Effector memory CD8-positive, alpha-beta T cell (primary cell): ENCODE measurements at places on chromosomes 5 and 9.

GRCh38 chr5:162487528-162488525, 420.3 kb downstream of the GABRG2 start:
- no peak for DNase-seq

GRCh38 chr5:75993643-75994520, 89.3 kb upstream of the SV2C start:
- DNase-seq = no peak

- no peak for DNase-seq
Observed at GRCh38 chr9:78613006-78613405, 316.1 kb downstream of the PSAT1 start.

DNA sequence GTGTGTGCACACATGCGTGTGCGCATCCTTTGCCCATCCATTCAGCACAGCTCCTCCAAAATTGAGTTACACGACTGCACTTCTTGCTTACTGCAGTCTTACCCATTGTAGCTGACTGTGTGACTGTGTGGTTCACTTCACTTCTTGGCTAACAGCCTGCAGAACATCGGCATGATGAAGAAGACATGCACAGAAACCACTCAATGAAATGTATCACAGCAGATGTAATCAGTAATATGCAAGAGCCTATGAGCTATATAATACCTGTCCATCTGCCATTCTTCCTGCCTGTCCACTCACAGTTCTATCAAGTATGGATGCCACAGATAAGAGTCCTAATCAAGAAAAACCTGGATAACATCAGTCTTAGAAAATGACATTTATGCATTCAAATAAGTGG, 83.9 kb downstream of the TRPM3 start:
- no peak for DNase-seq

DNA sequence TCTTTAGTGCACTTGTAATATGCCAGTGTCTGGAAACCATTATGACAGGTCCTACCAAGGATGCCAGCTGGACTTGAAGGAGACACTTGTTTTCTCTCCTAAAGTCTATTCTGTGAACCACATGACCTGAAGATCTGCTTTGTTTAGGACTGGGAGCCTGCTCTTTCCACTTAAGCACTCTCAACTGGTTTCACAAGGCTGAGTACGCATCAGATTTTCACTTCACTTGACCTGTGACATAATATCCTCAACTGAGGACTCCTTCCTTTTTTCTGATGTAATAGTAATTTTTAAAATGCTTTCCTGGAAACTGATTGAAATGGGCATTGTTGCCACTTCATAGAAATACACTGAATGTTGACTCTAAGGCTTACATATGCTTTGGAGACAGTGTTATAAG, 52.2 kb downstream of the PDE8B start:
- no peak for DNase-seq

DNA sequence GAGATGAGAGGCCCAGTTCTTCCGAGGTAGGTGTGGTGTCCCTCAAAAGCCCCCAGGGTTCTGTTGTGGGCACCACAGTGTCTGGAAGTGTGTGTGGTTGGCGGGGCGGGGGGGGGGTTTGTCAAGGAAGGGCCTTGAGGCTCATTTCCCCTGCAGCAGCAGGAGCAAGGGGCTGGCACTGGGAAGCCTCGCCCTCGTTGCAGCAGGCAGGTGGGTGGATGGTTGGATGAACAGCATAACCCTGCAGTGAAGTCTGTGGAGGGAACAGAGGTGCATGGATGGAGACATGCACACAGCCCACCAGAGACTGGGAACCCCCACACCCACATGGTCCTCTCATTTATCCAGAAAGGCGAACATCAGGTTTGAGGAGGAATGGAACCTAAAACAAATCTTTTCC, 2.0 kb upstream of the SPATA31E1 start:
- DNase-seq = no peak

GRCh38 chr5:55188656-55189540, 15.9 kb upstream of the CDC20B start:
- no peak for DNase-seq

GRCh38 chr5:88398316-88398715, 129.7 kb upstream of the TMEM161B start:
- DNase-seq = no peak

- no peak for DNase-seq
Observed at GRCh38 chr9:111056538-111056937, 18.3 kb upstream of the LPAR1 start.

DNA sequence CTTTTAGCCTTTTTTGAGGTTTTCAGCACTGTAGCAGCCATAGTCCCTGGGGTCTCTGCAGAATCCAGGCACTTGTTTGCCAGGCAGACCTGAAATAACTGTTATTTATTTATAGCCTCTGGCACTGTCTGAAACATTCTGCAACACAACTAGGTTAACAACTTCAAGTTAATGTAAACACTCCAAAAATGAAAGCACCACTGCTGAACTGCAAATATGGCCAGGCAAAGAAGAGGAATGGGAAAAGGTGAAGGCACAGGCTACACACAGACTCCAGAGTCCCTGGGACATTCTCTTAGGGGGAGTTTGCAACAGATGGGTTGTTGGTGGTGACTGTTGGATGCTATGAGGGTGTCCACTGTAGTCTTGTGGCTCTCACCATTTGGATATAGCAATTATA, 369.0 kb downstream of the MAT2B start:
- DNase-seq = no peak

DNA sequence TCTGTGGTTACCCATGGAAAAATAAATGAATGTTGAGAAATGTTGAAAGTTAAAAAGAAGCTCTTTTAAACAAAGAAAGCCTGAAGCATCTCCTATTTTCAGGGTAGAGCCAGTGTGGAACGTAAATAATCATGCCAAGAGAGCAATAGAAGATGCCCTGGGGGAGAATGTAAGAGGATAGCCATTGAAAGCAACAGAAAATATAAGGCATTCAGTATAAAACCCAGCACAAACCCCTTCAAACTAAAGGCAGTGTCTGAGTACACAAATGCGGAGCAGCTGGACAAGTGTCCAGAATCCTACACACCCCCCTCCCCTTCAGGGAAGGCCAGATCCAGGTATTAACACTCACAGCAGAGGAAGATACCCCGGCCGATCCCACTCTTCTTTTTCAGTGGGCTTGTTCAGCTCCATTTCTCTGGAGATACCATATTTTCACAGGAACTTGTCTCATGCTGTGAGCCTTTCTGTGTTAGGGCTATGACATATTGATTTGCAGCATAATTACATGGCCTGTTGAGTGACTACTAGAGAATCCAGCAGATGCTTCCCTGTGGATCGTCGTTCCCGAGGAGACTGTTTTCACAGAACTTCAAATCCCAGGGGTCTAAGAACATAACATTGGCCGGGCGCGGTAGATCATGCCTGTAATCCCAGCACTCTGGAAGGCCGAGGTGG, 101.2 kb downstream of the PLK2 start:
- DNase-seq = no peak

DNA sequence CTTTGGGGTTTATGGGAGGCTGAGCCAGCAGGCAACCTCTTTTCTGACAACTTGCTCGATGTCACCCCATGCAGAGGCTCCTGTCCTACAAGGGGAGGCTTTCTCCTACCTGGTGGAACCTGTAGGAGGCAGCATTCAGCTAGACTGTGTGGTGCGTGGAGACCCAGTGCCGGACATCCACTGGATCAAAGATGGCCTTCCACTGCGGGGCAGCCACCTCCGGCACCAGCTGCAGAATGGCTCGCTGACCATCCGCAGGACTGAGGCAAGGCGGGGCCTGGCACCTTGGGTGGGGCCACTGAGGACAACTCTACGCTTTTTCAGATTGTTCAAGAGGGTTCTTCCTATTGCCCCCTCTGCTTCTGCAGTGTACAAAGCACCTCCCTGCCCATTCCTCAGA, 36.1 kb upstream of the ASS1 start:
- no peak for DNase-seq

GRCh38 chr5:72134226-72134899, 27.1 kb downstream of the MAP1B start:
- DNase-seq = no peak

GRCh38 chr9:15282567-15283285, 24.3 kb downstream of the TTC39B start:
- no peak for DNase-seq

DNA sequence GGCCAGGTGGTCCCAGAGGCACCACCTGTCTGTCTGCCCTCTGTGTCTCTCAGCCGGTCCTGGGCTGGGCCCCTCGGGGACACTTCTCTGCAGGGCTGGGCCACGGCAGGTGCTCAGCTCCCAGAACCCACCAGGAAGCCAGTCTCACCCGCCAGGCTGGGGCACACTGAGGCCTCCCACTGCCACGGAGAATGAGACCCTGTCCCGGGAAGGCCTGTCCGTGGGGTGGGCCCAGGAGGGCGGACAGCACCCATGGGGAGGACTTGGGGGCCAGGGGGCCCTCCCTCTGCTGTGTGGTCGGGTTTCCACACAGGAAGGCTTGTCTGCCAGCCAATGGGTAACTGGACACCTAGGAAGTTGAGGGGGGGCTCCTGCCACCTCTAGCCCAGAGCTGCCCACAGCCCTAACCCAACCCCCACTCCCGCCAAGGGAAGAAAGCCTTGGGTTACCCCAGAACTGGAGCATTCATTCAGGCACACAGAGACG, 4.1 kb upstream of the TUBB4B start:
- DNase-seq = no peak

GRCh38 chr9:75964427-75964826, 74.0 kb downstream of the PCSK5 start:
- DNase-seq = no peak

DNA sequence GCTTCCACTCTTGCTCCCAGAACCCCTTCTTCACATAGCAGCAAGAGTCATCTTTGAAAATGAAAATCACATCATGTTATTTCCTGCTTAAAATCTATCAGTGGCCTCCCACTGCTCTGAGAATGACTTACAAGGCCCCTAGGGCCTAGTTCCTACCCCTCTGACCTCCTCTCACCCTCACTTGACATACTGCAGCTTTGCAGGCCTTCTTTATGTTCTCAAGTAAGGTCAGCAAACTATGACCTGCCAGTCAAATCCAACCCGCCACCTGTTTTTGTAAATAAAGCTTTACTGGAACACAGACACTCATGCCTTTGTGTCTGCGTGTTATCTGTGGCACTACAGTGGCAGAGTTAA, 185.7 kb downstream of the NR3C1 start:
- DNase-seq = no peak

GRCh38 chr5:9376363-9377117, 169.3 kb downstream of the SEMA5A start:
- DNase-seq = no peak

GRCh38 chr9:116717150-116717549, 30.0 kb downstream of the TRIM32 start:
- no peak for DNase-seq

DNA sequence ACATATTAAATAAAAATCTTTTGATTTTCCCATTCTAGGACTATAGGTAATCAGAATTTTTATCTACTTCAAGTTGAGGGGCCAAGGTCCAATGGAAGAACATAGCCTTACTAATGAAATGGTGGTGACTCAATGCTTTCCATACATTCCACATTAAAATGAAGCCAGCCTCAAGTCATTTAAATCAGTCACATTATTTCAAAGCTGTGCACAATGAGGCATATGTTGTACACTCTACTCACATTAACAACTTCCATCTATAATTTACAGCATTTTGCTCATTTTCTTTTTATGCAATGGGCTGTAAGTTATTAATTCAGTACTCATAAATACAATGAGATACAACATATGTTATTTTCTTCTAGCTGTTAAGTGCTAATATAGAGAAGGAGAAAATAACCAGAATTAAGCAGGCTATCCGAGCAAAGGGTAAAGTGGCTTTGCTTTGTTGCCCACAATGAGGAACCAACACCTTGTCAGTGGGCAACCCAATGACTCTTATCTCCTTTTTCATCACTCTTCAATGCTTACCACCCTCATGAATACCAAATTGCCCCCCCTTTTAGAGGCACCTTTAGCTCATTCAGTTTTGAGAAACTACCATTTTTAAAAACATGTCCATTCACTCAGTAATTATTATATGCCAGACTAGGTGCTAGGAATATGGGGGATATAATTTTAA, 52.4 kb downstream of the TTLL11 start:
- DNase-seq = no peak

DNA sequence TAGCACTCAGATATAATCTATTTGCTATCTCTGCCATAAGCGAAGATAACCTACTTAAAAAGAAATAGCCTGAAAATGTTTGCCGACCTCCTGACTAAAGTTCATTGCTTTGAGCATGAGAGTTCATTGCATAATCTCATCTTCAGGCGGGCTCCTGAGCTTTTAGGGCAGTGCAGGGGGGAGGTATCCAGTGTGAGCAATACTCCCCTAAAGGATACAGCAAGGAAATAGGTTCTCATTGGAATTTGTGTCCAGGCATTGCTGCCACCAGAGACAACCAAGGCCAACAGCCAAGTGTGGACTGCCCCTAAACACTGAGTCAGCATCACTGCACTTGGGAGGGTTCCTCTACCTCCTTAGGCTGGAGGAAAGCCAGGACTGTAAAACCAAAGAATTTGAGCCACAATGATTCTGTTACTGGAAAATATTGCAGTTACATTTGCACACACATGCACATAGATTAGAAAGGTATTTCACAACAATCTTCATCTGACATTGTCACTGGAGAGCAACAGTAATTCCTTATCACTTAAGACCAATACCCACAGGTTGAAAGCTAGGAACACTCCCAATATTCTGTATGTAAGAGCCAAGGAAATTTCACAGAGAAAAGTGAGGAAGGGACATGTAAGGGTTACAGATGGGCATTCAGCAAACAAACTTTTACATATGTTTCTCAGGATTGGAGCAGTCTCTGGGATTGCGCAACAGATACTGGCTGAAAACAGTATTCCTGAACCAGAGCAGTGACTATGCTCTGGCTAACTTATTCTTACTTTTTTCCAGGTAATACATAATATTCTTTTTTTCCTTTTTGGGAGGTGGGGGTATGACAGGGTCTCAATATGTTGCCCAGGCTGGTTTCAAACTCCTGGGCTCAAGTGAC, 98.6 kb upstream of the TLE1 start:
- DNase-seq = no peak

DNA sequence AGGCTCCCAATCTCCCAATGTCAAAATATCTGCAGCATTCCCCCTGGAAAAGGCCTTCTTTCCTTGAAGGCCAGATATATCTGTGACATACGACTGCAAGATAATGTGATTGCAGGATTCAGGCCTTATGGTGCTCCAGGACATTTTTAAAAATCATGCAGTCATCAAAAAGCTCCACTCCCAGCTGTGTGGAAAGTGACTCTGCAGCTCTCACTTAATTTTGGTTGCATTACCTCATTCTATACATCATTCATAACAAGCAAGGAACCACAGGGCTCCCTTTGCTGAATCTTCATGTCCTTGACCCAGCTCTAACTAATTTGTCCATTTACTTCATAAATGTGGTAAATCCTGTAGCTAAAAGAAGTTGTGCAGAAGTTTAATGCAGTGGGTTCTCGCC, 386.2 kb upstream of the SLC30A5 start:
- no peak for DNase-seq

- DNase-seq = no peak
Observed at GRCh38 chr9:38372762-38373619, 19.5 kb upstream of the ALDH1B1 start.
